ENCODE measurements at places on chromosomes 6 and 20.

- DNase-seq, result no peak
These were observed 41.9 kb downstream of the ELOVL2 start for GRCh38 chr6:11002176-11002575.

DNA sequence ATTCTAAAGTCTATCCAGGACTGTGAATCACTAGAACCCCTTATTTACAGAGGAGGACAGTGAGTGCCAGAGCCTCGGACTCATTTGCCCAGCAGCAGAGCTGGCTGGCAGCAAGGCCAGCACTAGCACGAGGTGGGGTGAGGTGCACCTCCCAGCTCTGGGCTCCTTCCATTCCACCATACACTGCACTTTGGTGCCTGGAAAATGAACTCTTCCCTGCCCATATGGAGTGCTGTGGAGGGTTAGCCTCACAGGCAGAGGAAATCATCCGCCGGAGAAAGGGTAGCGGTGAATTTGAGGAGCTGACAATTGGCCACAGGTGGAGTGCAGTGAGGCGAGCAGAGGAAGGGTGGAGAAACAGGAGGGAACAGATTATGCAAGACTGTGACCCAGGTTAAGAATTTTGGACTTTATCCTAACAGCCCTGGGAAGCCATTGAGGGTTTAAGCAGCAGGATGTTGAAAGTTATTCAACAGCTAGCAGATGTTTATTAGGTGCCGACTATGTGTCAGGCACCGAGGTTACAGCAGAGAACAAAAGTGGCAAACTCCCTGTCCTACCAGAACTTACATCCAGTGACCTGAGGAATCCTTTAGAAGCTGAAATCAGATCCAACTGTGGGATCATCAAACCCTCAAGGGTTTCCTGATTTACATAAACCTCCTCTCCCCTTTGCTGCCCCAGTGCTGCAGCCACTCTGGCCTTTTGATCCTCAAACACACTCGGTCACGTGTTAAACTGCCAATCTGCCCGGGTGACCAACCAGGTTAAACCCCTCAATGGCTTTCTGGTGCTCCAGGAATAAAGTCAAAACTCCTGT, 6.2 kb downstream of the TRIM26 start:
- no peak for DNase-seq

GRCh38 chr6:82025271-82025670, 222.3 kb downstream of the IBTK start:
- no peak for DNase-seq

DNA sequence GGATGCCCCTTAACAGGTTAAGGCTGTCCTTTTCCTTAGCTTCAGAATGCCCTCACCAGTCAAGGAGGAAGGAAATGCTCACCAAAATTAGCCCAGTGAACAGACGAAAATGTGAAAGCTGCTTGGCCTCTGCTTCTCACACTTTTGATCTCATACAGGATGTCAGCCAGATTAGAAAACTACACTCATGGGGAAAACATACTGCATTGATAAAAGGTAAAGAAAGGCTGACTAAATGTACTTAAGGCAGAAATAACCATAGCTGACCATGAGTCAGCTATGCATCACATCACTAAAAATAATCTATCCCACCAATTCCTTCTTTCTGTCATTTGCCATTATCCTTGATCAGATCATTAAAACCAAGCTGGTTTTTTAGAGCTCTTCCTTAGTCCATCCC, 198.4 kb upstream of the TENT5A start:
- DNase-seq, result peak; percentile 39

GRCh38 chr20:2840967-2841531, 504 bp downstream of the VPS16 start:
- DNase-seq, result peak; percentile 62

DNA sequence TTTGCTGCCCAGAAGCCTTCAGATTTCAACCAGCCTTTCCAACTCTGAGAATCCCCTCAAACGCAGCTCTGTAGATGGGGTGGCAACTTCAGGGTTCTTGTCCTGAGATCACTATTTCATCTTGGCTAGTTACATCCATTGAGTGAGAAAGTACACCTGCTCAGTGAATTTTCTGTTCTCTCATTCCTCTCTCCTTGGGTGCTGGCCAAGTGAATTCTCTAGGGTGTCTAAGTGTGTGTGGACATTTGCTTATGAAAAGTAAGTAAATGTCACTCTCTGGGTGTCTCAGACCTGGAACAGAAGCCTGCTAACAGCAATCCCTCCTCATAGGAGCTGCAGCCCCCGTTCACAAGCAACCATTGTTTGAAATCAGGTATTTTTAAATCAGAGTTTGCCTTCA, 3.8 kb downstream of the RIN2 start:
- DNase-seq, result no peak

DNA sequence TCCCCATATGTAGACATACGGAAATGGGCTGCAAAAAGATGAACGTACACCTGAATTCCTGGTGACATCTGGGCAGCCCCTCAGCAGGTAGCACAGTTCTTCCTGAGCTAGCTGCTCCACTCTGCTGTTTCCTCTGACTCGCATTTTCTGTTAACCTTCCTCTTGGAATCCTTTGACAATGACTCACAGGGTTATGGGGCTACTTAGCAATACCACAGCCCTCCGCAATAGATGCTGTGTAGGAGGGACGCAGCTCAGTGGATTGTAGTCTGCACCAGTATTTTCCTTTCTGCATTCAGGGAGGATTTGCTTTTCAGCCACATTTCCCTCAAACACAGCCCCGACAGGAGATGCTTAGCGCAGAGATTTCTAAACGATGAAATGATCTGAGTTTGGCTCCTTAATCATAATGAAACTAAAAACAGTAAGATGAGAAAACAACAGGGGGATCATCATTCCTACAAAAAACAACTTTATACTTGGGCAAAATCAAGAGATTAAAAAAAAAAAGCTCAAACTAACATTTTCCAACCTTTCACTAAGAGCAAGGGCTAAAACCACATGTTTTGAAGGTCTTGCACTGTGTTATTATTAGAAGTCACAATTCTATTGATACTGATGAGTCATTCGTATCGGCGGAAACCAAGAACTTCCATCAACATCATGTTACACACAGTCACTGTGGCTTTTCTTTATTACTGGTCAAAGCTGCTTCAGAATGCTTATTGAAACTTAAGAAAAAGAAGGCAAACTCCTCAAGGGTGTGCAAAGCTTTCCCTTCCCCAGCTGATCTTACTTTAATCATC, 12.2 kb downstream of the BACH2 start:
- DNase-seq, result peak; percentile 91

DNA sequence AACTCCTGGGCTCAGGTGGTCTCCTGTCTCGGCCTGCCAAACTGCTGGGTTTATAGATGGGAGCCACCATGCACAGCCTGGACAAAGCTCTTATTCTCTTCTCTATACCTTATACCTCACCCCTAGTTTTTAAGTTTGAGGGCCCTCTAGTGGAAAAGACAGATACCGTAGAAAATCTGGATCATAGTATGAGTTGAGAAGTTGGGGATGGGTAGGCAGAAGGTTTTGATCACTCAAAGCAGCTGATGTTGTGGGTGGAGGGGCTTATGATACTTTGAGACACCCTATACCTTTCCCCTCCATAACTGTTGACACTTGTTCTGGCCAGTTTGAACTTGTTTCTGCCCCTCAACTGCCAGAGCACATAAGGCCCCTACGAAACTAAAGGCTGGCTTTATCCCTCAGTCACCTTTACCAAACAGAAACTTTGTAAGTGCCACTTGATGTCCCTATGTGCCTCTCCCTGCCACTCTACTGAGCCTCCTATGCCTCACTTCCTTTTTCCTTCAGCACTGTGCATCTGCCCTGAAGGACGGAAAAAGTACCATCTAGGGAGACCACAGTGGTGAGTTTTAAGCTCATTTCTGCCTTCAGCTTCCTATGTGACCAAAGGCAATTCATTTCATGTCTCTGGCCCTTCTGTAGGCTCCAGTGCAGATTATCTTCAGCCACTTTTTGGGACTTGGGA, 28.6 kb downstream of the RALY start:
- no peak for DNase-seq

- no peak for DNase-seq
These were observed 284.1 kb upstream of the TAB2 start for GRCh38 chr6:149033454-149033853.

DNA sequence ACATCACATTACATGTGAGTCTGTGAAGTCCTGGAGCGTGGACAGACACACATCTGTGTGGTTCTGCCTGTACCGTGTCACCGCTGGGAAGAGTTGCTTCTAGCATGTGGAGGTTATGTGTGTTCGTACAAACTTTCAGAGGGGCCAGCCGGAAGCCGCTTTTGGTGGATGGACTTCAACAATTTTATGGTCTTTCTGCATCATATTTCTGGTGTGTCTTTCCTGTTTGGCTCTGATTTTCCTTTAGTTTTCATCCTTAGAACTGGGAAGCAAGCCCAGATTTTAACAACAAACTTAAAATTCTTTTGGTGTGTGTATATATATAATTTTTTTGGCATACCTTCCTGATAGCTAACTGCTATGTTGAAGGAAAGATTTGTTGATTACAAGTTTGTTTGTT, 71.2 kb downstream of the TIAM2 start:
- DNase-seq, result no peak

DNA sequence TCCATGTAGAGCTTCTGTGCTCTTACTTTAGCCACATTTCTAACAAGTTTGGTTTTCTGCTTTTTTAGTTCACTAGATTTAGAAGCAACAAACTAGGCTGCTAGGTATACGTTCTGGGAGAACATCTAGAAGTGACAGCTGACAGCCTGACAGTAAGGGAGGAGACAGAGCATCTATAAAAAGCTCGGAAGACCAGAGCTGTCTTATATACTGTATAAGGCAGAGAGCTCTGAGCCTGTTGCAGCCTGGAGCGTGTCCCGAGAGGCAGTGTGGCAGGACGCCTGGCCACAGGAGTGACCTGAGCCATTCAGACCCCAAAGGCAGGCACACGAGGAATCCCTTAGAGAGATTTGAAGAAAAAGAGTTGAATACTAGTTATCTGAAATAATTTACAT, 24.6 kb downstream of the PPP1R14C start:
- DNase-seq, result no peak
